Left ventricle myocardium inferior (tissue), 1 donor: ENCODE measurements at places on chromosomes 4 and X. TPM values are rescaled to one million over a fixed set of nuclear protein-coding genes. Genes with fewer than 3 reads are reported as not detected.

- DNase-seq: no peak
Observed at GRCh38 chr4:129140521-129140920, 44.6 kb downstream of the C4orf33 start.

GRCh38 chr4:136573460-136573859 lies 958.8 kb downstream of the PCDH18 start:
- DNase-seq: no peak

TBCK gene
- 20.3 TPM for total RNA-seq

DNA sequence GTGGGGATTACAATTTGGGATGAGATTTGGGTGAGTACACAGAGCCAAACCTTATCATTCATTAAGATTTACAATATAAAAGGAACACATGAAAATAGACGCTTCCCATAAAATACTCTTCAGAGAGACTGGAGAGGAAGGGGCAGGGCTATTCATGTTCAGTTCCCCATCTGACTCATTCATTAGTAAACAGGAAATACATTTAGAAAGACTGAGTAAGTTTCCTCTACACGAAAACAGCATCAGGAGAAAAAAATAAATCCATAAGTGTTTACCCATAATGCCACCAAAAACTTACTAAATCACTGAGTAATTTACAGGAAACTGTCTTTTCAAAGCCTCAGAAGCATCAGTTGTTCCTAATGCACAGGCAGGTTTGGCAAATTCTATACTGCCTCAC lies 255.4 kb upstream of the CXorf51A start:
- no peak for DNase-seq

- no peak for DNase-seq
Observed at GRCh38 chr4:154164931-154165839, 326.4 kb downstream of the DCHS2 start.

DNA sequence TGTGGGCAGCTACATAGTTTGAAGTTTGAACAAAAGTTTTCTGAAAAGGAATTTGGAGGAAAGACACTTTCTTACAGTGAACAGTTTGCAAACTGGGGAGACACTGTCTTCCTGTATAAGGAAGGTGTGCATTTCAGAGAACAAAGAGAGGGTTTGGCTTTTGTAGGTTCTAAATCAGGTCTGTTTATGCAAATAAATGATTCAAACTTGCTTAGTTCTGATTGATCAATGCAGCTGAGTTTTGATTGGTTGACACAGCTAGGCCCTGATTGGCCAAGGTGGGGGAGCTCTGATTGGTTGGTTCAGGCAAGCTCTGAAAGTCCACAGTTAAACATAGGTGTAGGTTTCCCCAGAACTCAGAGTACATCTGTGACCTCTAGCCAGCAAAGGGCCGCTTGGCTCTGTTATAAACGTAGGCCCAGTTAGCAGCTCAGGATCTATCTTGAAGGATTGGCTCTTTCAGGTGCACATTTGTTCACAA lies 63.0 kb upstream of the ENPP6 start:
- no peak for DNase-seq
